Activated CD4-positive, alpha-beta T cell treated with anti-CD3 and anti-CD28 coated beads for 1 hour (primary cell): ENCODE measurements at places on chromosomes 4 and X.
A peak's percentile ranks its signal among the peaks of the same experiment; 100 is the strongest.

DNA sequence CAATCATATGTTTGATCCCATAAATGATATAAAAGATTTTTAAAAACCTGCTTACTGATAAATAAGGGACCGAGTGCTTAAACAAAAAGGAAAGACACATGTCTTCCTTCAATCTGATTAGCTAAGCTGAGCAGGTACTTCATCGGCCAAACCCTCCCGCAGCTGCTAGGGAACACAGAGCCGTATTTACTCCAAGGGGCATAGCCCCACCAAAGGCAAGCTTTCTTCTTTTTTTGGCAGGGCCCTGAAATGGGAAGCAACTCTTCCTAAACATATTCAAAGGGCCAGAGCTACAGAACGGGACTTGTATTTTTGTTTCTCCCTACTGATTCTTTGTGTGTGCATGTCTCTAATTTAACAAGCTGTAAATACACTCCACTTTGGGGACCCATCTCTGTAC lies 337.3 kb downstream of the NLGN4X start:
- no peak for DNase-seq

- no peak for DNase-seq
Observed at GRCh38 chr4:181819946-181820345, 423.3 kb upstream of the TENM3 start.

DNA sequence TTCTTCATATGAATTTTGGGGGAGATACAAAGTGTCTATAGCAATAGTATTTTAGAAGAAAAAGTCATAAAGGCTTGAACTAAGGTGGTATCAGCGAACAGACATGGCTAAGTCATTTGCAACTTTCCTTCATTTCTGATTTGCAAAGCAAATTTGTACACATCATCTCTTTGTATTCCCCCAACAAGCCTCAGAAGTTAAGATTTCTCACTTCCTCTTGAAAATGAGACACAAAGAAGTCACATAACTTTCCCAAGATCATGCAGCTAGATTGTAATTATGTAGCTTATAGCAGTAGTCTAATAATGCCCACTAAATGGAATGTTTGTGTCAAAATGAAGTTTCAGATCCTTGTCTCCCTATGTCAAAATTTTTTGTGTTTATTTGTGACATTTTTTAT lies 709.8 kb upstream of the HS3ST1 start:
- no peak for DNase-seq

DNA sequence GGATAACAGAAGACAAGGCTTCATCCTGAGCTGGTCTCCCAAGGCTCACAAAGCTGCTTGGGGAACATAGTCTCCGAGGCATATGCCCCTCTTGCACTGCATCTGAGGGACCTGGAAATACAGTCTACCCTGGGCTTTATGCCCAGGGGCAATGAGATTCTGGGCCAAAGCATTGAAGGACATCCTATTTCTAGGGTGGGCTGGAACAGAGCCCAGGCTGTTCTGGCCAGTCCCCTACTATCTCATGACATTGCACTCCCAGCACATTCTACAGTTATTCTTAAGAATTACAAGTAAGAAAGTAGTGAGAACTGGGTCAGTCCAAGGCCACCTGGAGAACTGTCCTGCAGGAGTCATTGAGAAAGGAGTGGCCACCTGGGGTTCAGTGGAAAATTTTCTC lies 107.6 kb downstream of the USP46 start:
- DNase-seq = no peak

- no peak for DNase-seq
Observed at GRCh38 chr4:146123231-146123630, 52.3 kb upstream of the LSM6 start.

GRCh38 chrX:102840871-102841705 lies 96.0 kb upstream of the RAB40AL start:
- DNase-seq = no peak

GRCh38 chr4:174707051-174707676 lies 121.9 kb downstream of the GLRA3 start:
- no peak for DNase-seq

- no peak for DNase-seq
Observed at GRCh38 chrX:152912106-152912505, 14.2 kb downstream of the ZNF185 start.

DNA sequence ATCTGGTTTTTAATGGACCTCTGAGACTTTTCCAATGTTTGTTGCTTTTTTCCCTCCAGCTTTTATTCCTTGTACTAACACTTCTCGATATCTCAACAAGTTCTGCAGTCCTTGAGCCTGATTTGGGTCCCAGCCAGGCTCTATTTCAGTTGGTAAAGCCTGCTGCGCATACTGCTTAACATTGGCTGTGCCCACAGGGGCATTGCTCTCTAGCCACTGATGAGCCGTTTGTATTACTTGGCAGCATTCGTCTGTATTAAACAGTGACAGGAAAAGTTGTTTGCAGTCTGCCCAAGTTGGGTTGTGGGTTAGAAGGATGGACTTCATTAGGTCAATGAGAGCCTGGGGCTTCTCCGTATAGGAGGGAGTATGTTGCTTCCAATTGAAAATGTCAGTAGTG lies 59.6 kb upstream of the XAGE1B start:
- DNase-seq = no peak

- DNase-seq = no peak
Observed at GRCh38 chr4:185534511-185534865, 819 bp downstream of the PDLIM3 start.

DNA sequence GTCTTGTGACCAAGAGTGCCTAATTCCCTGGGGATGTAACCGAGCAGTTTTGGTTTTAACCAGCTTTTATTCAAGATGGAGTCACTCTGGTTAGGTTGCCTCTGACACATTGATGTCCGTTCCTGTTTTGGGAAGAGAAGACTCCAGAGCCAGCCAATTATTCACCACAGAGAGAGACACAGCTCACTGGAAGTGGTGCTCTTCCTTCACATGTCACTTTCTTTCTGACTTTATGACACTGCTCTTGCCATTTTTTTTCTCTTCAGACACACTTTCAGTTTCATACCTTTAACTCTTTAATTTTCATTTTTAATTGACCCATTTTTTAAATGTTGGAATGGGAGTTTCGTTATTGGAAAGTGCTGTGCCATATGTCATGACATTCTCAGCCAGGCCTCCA lies 418.4 kb upstream of the FSTL5 start:
- no peak for DNase-seq

- DNase-seq = no peak
Observed at GRCh38 chr4:86054286-86055032, 305.4 kb downstream of the MAPK10 start.

- no peak for DNase-seq
Observed at GRCh38 chr4:148364525-148364924, 77.7 kb downstream of the NR3C2 start.

GRCh38 chr4:89949782-89950387 lies 55.2 kb downstream of the MMRN1 start:
- no peak for DNase-seq

DNA sequence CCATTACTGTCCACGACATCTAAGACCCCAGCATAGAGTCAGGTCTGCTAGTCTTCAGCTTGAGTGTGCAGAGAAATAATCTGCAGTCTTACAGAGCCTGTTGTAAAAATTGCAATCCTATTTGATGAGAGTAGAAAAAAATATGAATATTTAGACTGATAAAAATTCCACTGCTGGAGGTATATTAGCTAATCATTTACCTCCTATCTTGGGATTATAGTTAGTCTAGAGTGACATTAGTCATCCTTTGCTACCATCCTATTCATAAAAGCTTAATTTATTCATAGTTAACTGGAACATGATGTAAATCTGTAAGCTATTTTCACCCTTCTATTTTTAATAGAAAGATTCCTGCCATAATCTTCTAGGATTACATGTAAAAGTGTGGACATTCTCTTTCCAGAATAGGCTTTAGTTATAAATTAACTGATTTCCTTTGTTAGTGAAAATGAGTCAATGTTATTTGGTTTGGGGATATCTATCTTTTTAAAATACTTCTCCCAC lies 26.7 kb downstream of the C4orf54 start:
- no peak for DNase-seq

- peak; percentile 37 for DNase-seq
Observed at GRCh38 chr4:1010395-1011021, 918 bp upstream of the FGFRL1 start.

GRCh38 chr4:133623847-133624246 lies 474.8 kb downstream of the PCDH10 start:
- no peak for DNase-seq
